ENCODE measurements at places on chromosomes 6 and 20.

GRCh38 chr6:93398723-93399122 lies 20.6 kb downstream of the EPHA7 start:
- DNase-seq = no peak

GRCh38 chr6:37033255-37033654 lies 27.8 kb downstream of the FGD2 start:
- peak; percentile 47 for DNase-seq

GRCh38 chr20:42492290-42492689 lies 697.4 kb downstream of the PTPRT start:
- no peak for DNase-seq

GRCh38 chr6:132333639-132334520 lies 67.4 kb downstream of the MOXD1 start:
- no peak for DNase-seq

GRCh38 chr20:62051144-62051543 lies 14.5 kb downstream of the TAF4 start:
- no peak for DNase-seq

GRCh38 chr20:15921930-15922329 lies 651.3 kb downstream of the KIF16B start:
- DNase-seq = no peak

- peak; percentile 33 for DNase-seq
Observed at GRCh38 chr6:116386581-116387299, 16.0 kb downstream of the DSE start.

GRCh38 chr6:110387986-110388385 lies 27.4 kb downstream of the DDO start:
- no peak for DNase-seq

DNA sequence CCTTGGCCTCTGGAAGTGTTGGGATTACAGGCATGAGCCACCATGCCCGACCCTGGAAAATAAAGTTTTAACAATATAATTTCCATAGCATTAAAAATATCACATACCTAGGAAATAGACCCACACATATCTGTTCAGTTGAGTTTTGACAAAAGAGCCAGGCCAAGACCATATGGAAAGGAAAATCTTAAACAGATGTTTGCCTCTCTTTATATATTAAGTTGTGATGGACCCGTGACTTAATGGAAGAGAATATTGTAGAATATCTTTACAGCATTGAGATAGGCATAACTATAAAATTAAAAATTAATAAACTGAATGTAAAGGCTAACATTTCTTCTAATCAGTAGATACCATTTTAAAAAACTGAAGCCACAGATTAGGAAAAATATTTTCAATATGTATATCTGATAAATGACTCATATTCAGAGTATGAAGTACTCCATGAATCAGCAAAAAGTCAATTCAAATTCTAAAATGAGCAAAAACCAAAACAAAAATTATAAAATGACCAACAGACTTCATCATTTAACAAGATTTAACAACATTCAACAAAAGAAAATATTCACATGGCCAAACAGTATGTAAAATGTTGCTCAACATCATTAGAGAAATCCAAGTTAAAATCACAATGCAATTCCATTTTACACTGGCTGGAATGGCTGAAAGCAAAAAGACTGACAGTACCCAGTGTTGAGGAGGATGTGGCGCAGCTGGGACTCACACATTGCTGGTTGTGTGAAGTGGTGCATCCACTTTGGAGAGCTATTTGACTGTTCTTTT lies 43.3 kb downstream of the GTF2H5 start:
- DNase-seq = no peak

GRCh38 chr6:127967708-127968107 lies 66.8 kb upstream of the THEMIS start:
- no peak for DNase-seq

DNA sequence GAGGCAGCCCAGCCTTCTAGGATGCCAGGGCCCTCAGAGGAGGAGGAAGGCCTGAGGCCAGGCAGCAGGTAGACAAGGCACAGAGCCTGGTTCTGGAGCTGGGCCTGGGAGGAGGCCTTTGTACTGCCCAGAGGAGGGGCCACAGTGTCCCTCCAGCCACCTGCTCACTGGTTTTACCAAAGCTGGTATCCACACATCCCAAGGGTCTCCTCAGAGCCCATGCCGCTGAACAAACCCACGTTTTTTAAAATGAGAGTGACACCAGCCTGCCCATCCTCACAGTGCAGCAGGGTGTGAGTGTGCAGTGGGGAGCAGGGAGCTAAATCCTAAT lies 162.7 kb downstream of the LY86 start:
- DNase-seq = no peak

DNA sequence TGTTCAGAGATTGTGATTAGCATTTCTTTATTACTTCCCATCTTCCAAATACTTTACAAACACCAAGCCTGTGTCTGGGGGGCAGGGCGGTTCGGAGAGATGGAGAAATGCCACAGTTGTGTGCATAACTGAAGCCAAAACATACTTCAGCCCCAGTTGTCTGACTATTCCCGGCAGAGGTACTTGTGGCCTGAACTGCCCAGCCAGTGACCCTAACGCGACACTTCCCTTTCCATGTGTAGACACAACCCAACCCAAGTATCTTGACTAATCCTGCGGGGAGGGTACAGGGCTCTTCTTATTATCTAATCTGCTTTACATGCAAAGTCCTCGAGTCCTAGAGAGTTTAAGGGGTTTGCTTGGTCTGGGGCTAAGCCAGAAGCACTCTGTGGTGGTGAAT lies 46.2 kb downstream of the ISM1 start:
- DNase-seq = no peak

- DNase-seq = no peak
Observed at GRCh38 chr20:24488800-24489175, 19.4 kb downstream of the SYNDIG1 start.

DNA sequence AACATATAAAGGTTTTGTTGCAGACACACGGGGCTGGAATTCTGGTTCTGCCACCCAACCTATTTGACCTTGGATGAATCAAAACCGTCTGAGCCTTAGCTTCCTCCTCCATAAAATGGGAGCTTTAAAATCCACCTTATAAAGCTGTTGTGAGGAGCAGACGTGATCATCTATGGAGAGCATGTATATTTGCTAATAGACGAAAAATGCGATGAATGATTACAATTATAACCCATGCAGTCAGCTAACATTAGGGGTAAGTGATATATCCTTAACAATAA lies 586 bp upstream of the NUP153 start:
- DNase-seq = no peak

- no peak for DNase-seq
Observed at GRCh38 chr6:29531668-29532067, 27.9 kb downstream of the UBD start.

- DNase-seq = no peak
Observed at GRCh38 chr6:125728739-125729138, 20.7 kb upstream of the HEY2 start.

DNA sequence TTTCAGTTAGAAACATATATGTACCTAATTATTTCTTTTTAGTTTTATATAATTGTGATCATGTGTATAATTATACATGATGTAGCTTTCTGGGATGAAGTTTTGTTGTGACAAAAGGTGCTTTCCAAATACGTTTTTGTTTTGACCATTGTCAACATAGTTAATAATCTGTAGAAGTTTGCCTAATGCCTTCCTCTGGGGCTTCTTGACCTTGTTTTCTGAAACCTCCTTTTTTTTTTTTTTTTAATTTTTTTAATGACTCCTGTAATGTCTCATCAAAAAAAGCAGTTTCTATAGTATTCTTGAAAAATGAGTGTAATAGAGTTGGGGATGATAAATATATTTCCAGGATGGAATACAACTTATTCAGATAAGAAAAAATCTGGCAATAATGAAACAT lies 434.7 kb upstream of the SOX4 start:
- no peak for DNase-seq

DNA sequence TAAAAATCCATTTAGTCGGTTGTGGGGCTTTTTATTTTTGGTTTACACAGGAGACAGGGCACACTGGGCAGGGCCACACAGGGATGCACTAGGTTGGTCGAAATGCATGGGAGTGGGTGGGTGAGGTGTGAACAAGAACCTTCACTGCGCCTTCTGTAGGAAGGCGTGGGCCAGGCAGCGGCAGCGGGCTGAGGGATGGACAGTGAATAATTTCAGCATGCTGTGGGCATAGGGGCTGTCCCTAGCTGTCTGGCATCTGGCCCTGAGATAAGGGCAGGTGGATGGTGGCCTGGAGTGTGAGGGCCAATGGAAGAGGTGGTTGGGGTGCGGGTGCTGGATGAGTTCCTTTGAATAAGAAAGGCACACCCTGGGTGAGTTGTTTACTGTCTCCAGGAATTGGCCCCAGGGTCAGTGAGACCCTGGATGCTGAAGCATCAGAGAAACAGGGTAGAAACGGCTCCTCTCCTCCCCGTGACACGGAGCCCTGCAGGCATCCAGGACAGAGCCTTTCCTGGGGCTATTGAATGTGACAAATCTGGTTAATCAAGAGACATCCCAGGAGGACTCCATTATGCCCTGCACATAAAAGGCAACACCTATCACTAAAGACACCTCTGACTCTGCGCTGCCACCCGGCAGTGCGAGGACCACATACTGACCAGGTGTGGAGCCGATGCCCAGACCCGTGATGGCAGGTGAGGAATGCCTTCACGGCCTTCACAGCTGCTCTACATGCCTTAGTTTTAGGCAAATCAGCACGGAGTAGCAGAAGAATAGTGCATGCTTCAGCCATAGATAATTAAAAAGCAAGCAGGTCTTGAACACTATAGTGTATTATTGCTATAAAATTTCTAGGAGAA lies 123.0 kb upstream of the SNX9 start:
- no peak for DNase-seq

GRCh38 chr6:126156973-126157372 lies 170.6 kb downstream of the TRMT11 start:
- DNase-seq = no peak

- no peak for DNase-seq
Observed at GRCh38 chr6:52161689-52162438, 24.3 kb upstream of the IL17A start.

- no peak for DNase-seq
Observed at GRCh38 chr6:31663961-31664789, 622 bp downstream of the GPANK1 start.

DNA sequence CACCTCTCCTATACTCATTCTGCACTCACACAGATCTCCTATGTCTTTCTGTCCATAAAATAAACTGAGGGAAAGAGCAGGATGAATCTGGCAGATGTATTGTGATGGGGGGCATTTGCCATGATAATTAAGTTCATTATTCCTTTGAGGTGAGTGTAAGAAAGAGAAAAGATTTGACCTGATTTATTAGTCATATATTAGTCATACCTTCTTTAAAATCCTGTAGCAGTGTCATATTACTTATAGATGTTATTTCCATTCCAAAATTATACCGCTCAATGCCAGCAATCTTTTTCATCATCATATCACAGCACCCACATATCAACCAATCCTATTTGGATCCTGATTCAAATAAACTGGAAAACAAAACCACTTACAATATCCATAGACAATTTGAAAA lies 733.3 kb upstream of the SLC35B3 start:
- DNase-seq = no peak

GRCh38 chr6:130138909-130139242 lies 83.9 kb downstream of the SAMD3 start:
- no peak for DNase-seq

DNA sequence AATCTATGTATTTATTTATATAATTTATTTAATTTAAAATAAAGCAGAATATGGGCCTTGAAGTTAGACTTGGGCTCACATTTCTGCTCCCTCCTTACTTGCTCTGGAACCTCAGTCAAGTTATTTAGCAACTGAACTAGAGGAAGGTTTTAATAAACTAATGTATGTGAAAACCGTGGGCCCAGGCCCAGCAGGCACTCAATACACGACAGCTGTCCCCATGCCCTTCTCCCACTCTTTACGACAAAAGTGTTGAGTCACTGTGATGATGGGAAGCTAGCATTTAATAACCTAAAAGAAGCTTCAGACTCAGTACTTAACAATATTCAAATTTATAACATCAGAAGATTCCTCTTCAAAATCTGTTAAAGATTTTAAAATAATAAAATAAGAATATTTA lies 46.7 kb downstream of the SERAC1 start:
- no peak for DNase-seq

- DNase-seq = peak; percentile 48
Observed at GRCh38 chr6:41505122-41506049, 40.8 kb upstream of the FOXP4 start.

- no peak for DNase-seq
Observed at GRCh38 chr6:111792241-111792640, 81.0 kb downstream of the FYN start.

DNA sequence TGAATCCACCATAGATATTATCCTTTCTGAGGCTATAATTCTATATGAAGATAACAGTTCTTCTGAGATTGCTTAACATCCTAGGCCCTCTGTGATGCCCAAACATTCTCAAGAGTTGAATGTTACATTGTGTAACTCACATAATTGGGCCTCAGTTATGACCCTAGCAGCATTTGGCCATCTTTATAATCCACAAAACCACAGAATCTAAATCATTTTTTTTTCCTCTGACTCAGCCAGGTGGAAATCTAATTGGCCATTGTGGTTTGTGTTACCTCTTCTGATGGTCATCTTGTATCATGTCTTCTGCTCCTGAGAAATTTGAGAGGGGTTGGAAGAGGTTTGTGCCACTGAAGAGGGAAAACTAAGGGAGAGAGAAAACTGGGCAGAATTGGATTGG lies 99.5 kb downstream of the LINC00237 start:
- no peak for DNase-seq

- no peak for DNase-seq
Observed at GRCh38 chr6:155201461-155202226, 62.2 kb upstream of the CLDN20 start.

DNA sequence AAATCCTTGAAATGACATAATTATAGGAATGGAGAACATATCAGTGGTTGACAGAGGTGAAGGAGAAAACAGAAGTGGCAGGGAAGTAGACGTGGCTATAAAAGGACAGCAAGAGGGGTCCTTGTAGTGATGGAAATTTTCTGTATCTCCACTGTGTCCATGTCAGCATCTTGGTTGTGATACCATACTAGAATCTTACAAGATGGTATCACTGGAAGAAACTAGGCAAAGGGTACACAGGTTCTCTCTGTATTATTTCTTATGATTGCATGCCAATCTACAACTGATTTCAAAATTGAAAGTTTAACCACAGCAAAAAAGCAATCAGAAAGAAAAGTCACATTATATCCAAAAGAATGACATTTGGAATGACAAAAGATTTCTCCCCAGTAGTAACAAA lies 16.4 kb upstream of the ZC3H12D start:
- no peak for DNase-seq

- DNase-seq = no peak
Observed at GRCh38 chr6:108791700-108792099, 56.5 kb upstream of the ARMC2 start.

GRCh38 chr6:109628158-109629000 lies 62.6 kb downstream of the AK9 start:
- DNase-seq = no peak

- DNase-seq = peak; percentile 41
Observed at GRCh38 chr20:31602779-31603441, 2.2 kb upstream of the ID1 start.

GRCh38 chr6:73461537-73462350 lies at the start of gene MTO1:
TSS of gene MTO1 (plus strand) at chr6:73461737. CDS start at chr6:73461855, 118 bp downstream.
- peak; percentile 87 for DNase-seq

- no peak for DNase-seq
Observed at GRCh38 chr6:73739096-73739495, 43.1 kb downstream of the CD109 start.
